ENCODE measurements at places on chromosomes 2 and 18.

DNA sequence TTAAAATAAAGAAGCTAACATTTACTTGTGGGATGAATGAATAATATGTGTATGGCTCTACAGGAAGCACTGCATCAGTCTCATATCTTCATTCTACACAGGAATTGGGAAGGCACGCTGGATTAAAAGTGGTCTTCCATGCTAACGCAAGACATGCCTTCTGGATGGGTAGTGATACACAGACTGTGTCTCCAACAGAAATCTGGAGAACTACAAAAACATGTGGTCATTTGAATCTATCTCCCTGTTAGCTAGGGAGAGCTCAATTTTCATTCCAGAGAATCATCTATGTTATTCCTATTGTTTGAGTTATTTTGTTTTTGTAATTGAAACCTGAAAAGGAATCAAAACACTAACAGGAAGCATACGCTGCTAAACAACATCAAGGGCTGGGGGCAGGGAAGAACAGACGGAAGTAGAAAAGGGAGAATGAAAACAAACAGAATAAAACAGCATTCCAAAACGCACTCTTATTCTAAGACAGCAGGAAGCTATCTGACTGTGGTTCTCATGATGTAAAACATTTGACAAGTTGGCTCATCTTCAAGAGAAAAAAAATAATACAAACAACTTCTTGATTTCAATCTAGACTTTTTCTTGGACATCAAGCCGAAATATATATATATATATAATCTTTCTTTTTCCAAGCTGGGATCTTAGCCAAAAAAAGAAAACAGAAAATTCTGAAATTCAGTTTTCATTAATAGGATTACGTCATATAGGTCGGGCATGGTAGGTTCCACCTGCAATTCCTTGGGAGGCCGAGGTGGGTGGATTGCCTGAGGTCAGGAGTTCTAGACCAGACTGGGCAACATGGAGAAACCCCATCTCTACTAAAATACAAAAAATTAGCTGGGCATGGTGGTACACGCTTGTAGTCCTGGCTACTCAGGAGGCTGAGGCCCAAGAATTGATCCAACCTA is 31.5 kb upstream of the ASNSD1 start:
- DNase-seq: no peak

GRCh38 chr18:57881818-57882413 is 78.8 kb upstream of the ATP8B1 start:
- DNase-seq: peak; percentile 36

DNA sequence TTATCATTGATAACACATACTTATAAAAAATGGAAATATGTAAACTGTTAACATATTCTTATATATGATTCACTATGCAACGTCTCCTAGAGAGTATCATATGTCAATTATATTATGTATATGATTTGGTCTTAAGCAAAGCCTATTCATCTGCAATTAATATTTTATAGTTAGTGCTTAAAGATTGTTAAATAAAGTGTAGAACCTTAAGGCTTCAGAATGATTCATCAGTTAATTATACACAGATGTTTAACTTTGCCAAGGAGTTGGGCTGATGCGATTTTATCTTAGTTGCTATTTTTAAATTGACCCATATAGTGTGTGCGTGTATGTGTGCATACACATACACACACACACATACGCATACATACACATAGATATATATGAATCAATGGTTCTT is 323.1 kb downstream of the RBM43 start:
- no peak for DNase-seq

DNA sequence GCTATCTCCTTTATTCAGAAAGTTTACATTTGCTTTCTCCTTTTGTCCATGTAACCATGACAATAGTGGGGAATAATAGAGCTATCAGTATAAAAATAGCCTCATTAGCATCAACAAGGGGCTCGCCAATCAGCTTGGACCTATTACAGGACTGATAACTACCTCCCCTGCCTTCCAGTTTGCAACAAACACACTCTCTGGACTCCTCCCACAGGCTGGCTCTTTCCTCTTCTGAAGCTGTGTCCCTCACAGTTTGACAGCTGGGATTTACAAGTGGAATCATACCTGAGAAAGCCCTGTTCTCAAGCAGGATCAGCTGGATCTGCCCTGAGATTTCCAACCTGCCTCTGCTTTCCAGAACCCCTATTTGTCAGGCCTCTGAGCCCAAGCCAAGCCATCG is 162.5 kb downstream of the GRB14 start:
- DNase-seq: no peak

DNA sequence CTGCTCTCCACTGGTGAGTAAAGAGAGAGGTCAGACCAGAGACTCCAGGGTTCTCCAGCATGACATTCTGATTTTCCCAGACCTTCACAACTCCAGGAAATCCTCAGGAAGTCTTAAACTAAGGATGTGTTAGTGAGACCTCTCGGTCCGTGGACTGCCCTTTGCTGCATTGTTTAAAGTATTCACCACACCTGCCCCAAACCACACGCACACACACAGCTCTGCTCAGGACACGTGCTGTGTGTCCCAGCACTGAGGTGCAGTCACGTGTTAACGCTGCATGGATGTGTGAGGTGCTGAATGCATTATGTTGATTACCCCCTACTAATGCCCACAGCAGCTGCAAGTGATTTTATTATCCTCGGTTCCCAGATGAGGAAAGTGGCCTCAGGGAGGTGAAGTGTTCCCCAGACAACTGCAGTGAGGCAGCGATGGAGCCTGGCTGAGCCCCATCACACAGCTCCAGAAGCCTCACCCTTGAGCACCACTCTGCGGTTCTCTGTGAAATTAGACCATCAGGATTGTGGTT is 68.4 kb downstream of the TRAPPC12 start:
- DNase-seq: no peak

- DNase-seq: no peak
These were observed 260.7 kb upstream of the KLHL29 start for GRCh38 chr2:23124214-23124750.

DNA sequence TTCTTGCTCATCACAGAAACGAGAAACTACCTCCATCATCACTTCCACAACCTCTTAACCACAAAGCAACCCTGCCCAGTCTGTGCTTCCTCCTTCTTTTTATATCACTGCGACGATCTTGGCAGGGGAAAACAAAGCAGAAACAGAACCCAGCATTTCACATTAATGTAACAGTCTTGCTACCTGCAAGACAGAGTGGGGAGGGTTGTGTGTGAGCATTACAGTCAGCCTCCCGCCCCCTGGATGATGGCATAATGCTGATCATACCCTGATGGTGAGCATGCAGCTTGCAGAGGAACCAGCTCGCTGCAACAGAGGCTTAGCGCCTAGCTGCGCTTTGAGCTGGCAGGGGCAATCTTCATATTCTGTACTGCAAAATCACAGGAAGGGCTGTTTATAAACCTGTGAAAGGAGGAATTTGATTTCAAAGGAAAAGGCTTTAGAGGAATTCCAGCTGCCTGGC is 376.1 kb downstream of the IRS1 start:
- DNase-seq: no peak

GRCh38 chr2:236021499-236022057 is 146.6 kb downstream of the GBX2 start:
- no peak for DNase-seq

Measured in stimulated activated CD8-positive, alpha-beta memory T cell treated with anti-CD3 and anti-CD28 coated beads, Interleukin-7, amount 100 ng/mL, for 4 hours (primary cell).